ENCODE measurements at places on chromosomes 13 and 19.

- no peak for DNase-seq
Measured at GRCh38 chr19:581399-582111, 8.1 kb upstream of the HCN2 start.

- DNase-seq = no peak
Measured at GRCh38 chr13:100984085-100984705, 309.6 kb upstream of the TMTC4 start.

DNA sequence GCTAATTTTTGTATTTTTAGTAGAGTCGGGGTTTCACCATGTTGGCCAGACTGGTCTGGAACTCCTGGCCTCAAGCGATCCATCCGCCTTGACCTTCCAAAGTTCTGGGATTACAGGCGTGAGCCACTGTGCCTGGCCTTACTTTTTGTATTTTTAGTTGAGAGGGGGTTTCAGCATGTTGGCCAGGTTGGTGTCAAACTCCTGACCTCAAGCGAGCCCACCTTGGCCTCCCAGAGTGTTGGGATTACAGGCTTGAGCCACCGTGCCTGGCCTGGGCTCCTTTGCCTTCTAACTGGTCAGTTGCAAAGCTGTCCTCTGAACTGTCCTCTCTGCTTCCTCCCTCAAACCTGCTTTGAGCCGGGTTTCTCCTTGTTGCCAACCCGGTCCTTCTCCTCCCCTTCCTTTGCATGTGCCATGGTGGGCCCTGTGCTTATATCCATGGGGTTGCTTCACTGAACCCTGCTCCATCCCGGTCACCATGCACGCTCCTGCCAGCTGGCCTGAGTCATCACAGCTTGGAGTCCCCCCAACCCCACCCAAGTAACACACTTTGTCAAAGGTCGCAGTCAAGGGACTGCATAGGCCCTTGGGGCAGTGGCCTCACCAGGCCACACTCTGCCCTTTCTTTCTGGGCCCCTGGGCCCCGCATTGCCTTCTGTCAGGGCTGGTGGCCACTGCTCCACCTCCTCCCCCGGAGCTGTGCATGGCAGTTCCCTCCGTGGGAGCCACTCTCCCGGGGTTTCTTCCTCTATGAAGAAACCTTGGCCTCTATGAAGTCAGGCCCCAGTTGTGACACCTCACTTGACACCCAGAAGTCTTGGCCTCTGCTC, 21.2 kb downstream of the WTIP start:
- DNase-seq = no peak

- DNase-seq = no peak
Measured at GRCh38 chr13:33348366-33348765, 62.8 kb upstream of the STARD13 start.

DNA sequence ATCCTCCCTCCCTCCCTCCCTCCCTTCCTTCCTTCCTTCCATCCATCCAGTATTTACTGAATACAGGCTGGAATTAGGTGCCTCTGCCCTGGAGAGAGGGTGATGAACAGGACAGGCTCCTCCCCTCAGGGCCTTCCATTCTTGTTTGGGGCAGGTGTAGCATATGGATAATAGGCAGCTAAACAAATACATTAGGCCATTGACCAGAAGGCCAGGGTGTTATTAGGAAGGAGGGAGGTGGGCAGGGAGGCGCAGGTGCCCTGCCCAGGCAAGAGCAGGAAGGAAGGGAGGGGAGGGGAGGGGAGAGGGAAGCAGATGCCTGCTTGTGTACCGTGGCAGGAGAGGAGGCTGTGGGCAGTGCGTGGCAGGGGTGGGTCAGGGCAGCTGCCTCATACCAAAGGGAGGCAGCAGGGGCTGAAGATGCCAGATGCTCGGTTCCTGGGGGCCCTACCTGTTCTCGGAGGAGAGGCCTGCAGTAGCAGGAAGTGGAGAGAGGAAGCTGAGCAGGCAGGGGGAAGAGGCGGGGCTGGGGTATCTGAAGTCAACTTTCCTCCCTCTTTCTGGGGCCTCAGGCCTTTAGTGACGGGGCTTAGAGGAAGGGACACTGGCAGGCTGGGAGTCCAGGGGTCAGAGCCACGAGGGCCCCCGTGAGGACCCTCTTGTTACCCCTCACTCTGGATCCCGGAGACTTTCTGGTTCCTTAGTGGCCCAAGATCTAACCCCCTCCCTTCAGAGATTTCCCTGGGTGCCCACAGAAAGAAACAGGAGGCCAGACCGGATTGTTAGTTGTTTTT, at the start of gene RINL:
TSS of gene RINL (minus strand) at position 495 of the 794 bp plus-strand sequence. CDS start 1,533 bp downstream, outside the sequence.
- peak; percentile 42 for DNase-seq

DNA sequence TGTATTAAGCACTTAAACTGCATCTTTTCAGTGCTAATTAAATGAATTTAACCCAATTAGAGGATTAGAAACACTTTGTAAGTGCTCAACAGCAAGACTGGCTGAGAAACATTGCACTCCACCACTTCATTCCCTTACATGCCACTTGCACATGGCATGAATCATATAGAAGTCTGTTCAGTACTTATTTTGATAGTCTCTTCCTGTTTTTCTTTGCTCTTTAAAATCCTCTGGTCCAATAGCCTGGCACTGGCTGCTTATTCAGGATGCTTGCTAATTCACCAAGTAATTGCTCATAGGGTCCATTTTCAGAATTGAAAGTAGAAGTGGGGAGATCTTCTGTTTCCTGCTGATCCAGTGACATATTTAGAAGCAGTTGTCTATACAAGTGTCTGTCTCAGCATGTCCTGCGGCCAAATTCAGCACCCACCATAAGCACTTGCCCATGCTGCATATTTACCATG, 900.1 kb downstream of the PCDH9 start:
- no peak for DNase-seq

- DNase-seq = no peak
Measured at GRCh38 chr19:2820112-2820702, 539 bp downstream of the ZNF554 start.

GRCh38 chr13:110663491-110663890, 42.4 kb downstream of the CARS2 start:
- DNase-seq = no peak

GRCh38 chr13:49772828-49773227, 19.7 kb downstream of the KPNA3 start:
- DNase-seq = no peak

GRCh38 chr13:52022356-52022755, 2.1 kb upstream of the UTP14C start:
- DNase-seq = no peak

DNA sequence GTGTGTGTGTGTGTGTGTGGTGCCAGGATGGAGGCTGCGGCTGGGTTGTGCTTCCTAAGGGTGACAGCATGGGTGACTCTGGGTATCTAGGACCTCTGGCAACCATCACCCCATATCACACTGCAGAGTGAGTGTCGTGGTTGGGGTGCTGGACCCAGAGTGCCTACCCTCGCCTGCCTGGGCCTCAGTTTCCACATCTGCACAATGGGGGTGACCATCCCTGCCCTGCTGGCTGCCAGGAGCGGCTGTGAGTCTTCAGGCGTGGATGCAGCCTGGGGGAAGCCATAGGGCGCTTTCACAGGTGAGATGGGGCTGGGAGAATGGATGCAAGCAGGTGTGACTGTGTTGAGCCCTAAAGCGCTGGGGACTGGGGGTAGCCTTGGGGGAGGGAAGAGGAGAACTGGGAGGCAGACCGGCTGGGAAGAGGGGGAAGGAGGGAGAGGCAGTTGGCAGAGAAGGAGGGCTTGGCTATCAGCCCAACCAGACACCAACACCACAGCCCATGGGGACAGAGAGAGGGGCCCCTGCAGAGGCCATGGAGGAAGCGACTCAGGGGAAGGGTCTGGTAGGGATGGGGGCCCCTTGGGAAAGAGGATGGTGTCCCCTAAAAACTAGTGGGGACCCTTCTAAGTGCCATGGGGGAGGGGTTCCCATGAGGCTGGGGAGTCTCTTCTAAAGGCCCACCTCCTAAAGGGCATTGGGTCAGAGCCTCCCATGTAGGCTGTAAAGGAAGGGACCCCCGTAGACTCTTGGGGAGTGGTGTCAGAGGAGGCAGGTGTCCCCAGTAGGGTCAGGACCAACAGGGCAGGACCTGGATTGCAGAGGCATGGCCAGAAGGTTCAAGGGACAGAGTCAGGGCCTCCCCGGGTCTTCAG, 1.7 kb downstream of the PLPPR2 start:
- no peak for DNase-seq

DNA sequence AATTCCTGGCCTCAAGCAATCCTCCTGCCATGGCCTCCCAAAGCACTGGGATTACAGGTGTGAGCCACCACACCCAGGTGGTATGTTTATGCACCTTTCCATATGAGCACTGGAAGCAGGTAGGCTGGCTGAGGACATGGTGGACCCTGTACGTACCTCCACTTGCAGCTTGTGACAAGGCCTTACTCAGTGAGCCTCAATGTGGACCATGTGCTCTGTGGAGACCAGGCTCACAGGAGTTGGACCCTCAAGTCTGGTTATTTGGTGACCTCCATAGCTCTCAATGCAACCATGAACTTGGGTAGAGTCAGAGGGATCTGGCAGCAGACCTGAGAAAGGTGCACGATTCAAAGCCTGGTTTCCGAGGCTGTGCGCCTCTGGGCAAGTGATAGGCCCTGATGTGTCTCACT, 5.5 kb downstream of the ACP4 start:
- no peak for DNase-seq

GRCh38 chr13:59424661-59425060, 739.1 kb downstream of the DIAPH3 start:
- no peak for DNase-seq

GRCh38 chr19:52533901-52534300, 6.4 kb downstream of the ZNF808 start:
- DNase-seq = no peak

GRCh38 chr19:10112895-10113591, 1.6 kb downstream of the P2RY11 start:
- DNase-seq = no peak

DNA sequence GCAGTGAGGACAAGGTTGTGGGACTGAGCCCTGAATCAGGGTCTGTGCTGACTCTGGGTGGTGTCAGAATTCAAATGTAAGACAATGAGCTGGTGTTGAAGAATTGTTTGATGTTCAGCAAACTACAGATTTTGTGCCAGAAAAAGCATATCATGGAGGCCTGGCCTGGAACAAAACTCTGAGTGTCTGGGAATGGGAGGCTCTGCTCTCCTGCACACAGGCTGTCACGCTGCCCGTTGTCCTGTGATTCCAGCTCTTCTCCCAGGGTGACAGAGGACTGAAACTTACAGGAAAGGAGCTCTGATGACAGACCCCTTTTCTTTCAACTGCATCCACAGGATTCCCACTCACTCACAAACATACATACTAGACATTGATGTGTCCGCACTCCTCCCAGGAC, 120.1 kb downstream of the ZNF486 start:
- DNase-seq = no peak

- no peak for DNase-seq
Measured at GRCh38 chr19:10712045-10712444, 5.8 kb upstream of the DNM2 start.

DNA sequence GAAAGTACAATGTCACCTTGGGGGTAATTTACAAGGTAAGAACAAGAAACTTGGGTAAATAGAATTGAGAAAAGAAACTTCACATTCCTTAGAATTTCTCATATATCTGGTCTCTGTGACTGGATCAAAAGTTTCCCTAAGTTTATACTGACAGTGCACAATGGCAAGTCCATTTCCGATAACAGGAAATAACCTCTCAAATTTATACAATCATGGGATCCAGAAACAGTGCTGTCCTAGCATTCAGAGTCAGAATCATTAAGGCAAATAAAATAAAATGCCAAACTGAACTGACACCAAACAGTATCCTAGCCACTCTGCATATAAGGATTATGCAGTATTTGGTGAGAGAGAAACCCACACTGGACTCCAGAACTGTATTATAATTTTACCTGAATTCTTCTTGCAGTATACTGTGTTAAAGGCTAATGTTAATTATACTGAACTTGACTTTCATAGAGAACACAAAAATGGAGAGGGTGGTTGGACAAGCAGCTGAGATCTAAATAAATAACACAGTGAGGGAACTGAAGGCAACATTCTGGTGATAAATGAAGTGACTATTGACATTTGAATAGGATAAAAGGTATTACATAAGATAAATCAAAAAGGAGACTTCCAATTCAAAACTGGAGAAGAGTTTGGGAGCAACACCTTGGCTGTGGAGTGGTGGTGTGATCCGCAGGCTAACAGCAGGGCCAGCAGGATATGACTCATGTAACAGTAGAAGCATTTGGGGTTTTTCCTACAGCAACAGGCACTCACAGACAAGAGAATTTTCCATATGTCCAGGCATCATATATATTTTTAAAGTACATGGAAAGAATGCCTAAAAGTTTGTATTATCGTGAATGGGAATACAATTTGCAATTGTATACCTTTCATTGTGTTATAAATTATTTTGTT, 932.5 kb upstream of the MIR17HG start:
- DNase-seq = no peak

- no peak for DNase-seq
Measured at GRCh38 chr19:355134-355533, 10.5 kb upstream of the MIER2 start.

- DNase-seq = no peak
Measured at GRCh38 chr13:77544758-77545338, 9.3 kb downstream of the SCEL start.

GRCh38 chr13:89748716-89749115, 1598.8 kb upstream of the MIR17HG start:
- DNase-seq = no peak

DNA sequence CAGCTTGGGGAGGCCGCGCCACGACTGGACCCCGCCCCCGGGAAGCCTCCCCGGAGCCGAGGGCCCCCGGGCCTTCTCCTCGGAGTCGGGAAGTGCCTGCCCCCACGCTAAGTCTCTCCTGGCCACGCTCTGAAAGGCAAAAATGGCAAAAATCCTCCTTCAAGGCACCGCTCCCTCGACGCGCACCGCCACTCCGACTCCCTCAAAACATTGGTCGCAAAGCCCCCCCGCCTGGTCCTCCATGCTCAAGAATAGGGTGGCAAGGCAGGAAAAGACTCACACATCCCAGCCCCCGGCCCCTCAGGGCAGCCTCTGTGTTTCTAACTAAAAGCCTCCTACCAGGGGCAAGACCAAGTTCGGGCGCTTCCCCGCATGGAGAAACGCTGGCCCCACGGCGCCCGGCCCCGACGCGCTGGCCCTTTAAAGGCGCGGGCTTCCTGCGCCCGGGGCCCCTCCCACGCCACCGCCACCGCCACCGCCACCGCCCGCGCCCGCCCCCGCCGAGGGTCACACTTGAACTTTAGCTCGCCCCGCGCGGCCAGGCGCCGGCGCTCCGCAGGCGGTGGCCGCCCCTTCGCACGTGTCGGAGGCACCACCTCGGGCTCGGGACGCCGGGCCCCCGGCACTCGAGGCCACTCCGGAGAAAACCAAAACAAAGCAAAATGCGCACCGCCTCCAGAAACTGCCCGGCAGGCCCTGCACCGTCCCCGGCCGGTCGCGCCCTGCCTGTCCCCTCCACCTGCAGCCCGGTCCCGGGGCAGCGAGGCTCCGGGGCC, 1.9 kb downstream of the FOXO1 start:
- DNase-seq = peak; percentile 55

- DNase-seq = no peak
Measured at GRCh38 chr13:33128134-33128533, 111.9 kb downstream of the KL start.
